Left lobe of liver (tissue), 2 donors: ENCODE measurements at places on chromosomes 3 and 15.
A peak's percentile ranks its signal among the peaks of the same experiment; 100 is the strongest.

DNA sequence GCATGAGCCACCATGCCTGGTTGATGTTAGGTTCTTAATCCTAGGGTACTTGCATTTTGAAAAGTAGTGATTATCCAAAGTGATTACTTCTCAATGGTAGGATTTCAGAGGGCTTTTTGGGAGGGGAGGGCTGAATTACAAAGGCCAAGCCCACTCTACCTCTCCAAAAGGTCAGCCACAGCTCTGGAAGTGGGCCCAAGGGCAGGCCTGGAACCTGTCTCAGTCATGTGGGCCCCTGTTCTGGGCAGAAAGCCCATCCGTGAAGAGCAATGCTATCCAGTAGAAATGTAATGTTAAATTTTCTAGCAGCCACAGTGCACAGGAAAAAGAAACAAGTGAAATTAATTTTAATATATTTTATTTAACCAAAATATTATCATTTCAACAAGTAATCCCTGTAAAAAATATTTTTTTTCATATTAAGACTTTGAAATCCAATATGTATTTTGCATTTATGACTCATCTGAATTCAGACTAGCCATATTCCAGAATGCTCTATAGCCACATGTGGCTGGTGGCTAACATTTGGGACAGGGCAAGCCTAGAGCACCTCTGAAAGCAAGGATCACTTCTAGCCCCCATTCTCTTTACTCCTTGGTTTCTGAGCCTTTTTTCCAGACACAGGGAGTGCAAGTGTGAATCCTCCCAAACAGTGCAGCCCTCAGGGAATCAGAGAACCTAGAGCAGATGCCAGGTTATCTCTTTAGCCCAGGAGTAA lies 16.8 kb downstream of the RFT1 start:
- no peak for DNase-seq

GRCh38 chr3:155714295-155714718 lies 30.6 kb downstream of the PLCH1 start:
- DNase-seq: no peak

- no peak for DNase-seq
Observed at GRCh38 chr3:23308986-23309625, 106.0 kb downstream of the UBE2E2 start.

DNA sequence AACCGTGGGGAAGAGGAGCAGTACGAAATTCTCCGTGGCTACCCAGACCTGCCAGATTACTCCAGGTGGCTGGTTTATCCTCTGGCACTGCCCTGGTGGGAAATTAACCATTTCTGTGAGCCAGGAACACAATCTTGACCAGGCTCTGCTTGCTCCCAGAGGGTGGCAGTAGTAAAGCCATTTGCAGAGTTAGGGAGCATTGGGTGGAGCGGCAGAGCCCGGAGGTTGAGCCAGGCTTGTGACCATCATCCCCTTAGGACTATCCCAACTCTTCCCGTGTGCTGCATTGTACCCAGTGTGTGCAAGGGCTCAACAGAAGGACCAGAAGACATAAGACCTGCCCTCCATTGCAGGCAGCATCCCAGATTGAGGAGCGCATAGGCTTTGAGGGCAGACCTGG lies 5.3 kb downstream of the KNG1 start:
- no peak for DNase-seq

DNA sequence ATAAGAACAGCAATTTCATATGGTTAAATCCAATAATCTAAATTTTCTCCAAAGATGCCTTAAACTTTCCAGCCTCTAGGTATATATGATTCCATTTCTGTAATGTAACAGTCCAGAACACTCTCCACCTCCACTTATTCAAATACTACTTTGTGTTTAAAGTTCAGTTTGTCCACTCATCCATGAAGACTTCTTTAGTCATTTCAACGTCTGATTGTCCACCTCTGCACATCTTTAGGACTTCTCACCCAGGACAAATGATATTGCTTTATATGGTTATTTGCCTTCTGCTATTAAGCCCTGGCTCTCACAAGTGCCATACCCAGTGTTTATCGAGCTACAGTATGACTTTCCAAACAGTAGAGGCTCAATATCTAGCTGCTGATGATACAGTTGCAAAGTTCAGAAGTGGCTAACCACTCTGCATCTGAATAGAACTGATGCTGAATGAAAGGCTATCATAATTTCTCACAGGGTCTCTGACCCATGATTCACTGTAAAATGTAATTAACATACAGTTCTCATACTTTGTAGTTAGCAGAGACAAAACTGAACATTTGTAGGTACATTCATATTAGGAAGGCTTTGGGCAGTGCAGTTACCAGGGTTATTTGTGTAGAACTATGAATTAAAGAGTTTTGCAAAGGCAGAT lies 93.7 kb upstream of the MBNL1 start:
- no peak for DNase-seq

DNA sequence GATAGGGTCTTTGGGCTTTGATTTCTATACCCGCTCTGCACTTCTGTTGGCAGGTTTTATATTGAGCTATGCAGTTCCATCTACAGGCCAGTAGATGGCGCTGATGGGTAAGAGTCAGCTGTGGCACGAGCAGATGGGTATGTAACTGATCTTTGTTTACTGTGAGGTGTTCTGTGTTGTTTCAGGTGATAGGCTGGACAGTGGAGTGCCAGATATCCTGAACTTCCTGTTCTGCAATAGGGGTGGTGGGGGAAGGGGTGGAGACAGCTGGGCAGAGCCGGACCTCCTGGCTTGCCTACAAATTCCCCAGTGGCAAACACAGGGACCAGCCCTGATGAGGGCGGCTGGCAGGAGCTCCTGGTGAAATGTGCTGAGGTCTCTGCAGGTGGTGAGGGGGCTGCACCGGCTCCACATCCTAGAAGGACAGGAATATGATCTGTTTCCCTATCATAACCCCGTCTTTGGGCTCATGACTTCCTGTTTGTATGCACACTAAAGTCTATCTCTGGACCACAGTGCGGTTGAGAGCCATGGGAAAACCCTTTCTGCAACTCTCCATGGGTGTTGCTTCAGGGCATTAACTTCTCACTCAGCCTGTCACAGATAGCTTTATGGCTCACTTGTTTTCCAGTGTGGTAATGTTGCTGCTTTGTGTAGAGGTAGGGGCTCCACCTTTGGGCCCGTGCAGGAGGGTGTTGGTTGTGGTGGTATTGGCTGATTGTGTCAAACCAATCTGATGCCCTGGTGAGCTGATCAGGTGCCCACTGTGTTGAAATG lies 13.4 kb upstream of the FAM98B start:
- DNase-seq: peak; percentile 54

DNA sequence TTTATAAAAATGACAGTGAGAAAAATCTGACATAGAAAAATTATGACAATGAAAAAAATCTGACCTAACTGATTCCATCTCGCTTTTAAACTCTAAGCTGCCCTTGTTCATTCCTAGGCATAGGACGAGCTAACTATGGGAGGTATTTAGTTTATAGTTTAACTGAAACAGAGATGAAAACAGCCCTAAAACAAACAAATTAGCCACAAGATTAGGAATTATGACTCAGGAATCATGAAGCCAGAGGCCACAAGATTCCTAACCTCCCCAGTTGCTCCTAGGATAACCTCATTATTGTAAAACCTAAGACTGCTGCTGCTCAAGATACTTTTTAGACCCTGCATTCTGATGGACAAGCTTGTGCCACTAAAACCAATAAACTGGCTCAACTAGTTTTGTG lies 122.7 kb upstream of the MNS1 start:
- DNase-seq: no peak

DNA sequence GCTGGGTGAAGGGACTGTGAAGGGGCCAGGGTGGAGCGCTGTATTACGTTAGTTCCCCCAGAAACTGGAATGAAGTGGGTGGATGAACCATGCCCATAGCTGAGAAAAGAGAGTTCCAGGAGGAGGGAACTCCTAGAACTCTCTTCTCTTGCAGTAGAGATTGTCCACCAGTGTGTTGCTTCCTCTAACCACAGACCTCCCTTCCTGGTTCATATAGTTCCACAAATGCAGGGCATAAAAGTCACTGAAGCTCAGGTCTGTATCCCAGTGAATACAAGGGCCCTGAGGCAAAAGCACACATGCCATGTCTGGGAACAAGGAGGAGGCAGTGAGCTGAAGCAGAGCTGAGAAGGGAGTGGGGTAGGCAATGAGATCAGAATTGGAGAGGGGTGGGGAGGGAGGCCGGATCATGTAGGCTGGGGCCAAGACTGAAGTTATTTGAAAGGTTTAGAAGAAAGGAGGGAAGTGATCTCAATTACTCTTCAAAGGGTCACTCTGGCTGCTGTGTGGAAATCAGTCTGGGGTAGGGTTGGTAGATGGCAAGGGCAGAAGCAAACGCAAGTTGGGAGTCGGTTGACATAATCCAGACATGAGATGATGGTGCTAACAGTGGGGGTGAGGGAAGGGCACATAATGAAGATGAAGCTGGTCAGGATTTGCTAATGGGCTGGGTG lies 6.5 kb downstream of the A4GNT start:
- DNase-seq: no peak

- no peak for DNase-seq
Observed at GRCh38 chr15:52143873-52144272, 31.3 kb upstream of the BCL2L10 start.

GRCh38 chr3:134624537-134625287 lies 26.1 kb downstream of the KY start:
- DNase-seq: no peak

DNA sequence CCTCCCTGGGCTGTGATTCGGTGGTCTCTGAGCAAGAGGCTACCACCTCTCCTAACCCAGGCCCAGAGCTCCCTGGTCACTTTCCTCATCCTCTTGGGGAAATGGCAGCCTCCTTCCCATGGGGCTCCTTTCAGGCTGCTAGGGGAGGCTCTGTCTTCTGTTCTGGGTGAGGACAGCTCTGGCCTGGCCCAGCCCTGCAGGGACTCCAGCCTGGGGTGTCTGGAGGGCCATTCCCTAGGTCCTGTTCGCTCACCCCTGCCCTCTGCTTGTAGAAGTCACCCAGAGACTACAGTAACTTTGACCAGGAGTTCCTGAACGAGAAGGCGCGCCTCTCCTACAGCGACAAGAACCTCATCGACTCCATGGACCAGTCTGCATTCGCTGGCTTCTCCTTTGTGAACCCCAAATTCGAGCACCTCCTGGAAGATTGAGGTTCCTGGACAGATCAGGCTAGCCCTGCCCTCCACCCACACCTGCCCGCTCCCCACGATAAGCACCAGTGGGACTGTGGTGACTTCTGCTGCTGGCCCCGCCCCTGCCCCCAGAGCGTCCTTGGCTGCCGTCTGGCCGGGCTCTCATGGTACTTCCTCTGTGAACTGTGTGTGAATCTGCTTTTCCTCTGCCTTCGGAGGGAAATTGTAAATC lies 30.9 kb downstream of the PRKCD start:
- no peak for DNase-seq

DNA sequence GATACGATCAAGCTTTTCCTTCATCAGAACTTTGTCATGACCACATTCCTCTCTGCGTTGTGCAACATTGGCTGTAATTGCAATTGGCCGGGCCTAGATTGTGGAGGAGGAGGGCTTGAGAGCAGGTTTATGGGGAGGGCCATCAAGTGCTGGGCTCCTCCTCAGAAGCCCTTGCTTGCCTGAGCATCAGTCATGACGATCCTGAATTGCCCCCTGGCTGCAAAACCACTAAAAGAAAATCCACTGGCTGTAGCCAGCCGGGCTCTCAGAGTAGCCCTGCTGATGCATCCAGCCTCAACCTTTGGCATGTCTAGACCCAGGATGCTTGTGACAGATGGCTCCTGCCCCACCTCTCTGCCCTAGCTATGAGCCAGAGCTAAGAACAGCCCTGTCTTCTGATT lies 13.4 kb upstream of the TRH start:
- DNase-seq: no peak

DNA sequence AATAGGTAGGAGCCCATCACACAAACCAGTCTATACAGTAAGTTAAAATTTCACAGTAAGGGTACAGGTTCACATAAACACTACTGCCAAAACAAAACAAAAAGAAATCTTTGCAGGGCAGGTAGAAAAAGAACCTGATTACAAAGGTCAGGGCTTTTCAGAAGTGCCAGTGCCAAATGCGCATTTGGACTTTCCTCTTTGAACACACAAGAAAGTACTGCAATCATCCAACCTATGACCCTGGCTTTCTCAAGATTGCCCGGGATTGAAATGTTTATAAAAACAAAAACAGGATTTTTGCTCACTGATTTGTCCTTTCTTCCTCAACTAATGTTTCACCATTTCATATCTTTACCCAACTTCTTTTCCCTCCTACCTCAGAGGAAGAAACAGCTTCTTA lies 47.4 kb downstream of the CBLB start:
- peak; percentile 69 for DNase-seq

GRCh38 chr3:114213292-114213626 lies 24.1 kb downstream of the ZNF80 start:
- no peak for DNase-seq

DNA sequence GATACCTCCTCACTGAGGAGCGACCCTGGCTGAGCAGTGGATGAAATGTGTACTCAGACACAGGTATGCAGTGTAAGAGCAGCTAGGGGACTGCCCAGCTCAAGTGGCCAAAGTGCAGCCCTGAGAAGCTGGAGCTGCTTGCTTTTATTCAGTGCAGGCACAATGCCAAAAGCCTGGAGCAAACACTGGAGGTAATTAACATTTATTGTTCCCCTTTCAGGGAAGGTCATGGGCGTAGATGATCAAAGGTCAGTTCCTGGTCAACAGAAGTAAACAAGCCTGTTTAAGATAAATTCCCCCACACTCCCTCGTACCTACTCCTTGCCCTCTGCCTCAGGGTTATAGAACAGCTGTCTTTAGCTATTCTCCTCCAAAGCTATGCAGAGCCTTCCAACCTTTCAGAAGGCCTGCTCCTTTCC lies 17.5 kb downstream of the PLA2G4F start:
- DNase-seq: peak; percentile 42
